NCI-H1092 (cell line): ENCODE measurements at places on chromosomes 1 and 21.

GRCh38 chr1:117180147-117180967, 30.4 kb downstream of the VTCN1 start:
- no peak for DNase-seq

DNA sequence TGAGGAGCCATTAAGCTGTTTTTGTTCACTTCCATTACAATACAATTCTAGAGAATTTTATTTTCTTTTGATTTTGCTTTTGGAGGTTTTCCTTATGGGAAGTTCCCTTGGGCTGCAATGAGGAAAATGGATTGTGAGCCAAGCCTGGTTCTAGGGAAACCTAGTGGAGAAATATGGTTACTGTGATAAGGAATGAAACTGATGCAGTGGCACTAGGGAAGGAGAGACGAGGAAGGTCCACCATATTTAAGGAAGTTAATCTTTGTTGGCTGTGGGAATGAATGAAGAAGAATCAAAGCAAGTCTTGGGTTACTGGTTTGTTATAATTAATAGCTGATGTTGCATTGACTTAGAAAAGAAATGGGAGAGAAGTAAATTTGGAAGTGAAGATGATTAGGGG, 28.4 kb downstream of the CHML start:
- no peak for DNase-seq

GRCh38 chr1:35279555-35279904, 11.0 kb downstream of the ZMYM4 start:
- DNase-seq, result no peak

- peak; percentile 72 for DNase-seq
These were observed 338.2 kb downstream of the ASTN1 start for GRCh38 chr1:176826265-176826664.

DNA sequence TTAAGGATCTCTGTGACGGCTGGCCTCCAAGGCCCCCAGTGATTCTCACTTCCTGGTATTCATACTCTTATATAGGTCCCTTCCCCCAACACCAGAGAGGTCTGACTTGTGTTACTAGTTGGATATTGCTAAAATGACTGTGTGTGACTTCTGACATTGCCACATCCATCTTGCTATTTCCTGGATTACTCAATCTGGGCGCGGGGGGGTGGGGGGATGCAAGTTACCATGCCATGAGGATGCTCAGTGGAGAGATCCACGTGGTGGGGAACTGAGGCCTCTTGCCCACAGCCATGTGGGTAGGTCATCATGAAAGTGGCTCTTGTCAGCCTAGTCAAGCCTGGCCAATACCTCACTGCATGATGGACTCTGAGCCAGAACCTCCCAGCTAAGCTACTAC, 117.0 kb downstream of the UBE2U start:
- no peak for DNase-seq

DNA sequence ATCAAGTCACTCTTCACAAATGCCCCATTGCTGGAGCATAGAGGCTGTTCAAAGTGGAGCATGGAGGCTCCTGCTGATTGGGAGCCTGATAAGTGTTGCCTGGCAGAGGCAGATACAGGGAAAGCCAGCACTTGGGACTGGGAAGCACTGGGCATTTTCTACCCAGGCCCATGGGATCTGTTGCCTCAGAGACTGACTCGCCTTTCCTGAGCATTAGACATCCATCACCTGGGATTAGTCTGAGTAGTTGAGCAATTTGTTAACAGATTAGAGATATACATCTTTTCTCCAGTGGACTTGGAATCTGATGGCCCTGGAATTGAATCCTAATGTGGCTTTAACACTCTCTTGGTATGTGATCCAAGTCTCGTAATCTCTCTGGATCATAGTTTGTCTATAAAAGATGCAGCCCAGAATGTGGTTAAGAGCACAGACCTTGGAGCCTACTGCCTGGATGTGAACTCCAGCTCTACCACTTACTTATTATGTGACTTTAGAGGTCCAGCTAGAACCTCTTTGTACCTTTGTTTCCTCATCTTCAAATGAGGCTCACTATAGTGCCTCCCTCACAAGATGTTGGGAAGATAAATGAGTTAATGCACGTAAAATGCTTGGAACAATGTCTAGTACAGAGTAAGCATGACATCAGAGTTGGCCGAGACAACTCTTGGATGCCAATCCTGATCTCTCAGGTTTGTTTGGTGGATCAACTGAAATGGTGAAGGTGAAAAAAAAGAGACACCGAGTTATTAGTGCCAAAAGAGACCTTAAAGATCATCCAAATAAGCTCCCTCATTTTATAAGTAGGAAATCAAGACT, 38.3 kb upstream of the NRDC start:
- no peak for DNase-seq

GRCh38 chr1:186994897-186995296, 166.1 kb downstream of the PLA2G4A start:
- DNase-seq, result no peak

GRCh38 chr1:200178340-200178739, 150.8 kb downstream of the NR5A2 start:
- DNase-seq, result no peak

- DNase-seq, result no peak
These were observed 23.9 kb upstream of the PTAFR start for GRCh38 chr1:28200234-28200873.

GRCh38 chr1:149997585-149998262, 12.8 kb downstream of the OTUD7B start:
- DNase-seq, result no peak

GRCh38 chr1:235907187-235907896, 40.6 kb upstream of the LYST start:
- no peak for DNase-seq

DNA sequence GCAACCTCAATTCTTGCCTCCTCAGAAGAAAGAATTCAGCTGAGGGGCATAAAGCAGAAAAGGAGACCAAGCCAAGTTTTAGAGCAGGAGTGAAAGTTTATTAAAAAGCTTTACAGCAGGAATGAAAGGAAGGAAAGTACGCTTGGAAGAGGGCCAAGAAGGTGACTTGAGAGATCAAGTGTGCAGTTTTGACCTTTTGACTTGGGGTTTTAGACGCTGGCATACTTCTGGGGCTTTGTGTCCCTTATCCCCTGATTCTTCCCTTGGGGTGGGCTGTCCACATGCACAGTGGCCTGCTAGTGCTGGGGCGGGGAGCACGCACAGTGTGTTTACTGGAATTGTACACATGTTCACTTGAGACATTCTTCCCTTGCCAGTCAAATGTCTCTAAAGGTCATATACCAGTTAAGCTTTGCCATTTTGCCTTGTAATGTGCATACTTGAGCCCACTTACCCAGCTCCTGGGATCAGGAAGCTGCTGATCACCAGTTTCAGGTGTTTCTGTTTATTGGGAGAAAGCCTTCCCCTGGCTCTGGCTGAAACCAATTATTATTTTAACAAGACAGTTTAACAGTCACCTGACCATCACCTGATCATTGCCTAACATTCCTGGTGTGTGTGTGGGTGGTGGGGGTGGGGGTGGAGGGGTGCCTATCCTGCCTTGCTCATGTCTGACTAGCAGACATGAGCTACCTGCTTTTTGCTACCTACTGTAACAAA, 36.2 kb downstream of the UTP25 start:
- DNase-seq, result no peak

DNA sequence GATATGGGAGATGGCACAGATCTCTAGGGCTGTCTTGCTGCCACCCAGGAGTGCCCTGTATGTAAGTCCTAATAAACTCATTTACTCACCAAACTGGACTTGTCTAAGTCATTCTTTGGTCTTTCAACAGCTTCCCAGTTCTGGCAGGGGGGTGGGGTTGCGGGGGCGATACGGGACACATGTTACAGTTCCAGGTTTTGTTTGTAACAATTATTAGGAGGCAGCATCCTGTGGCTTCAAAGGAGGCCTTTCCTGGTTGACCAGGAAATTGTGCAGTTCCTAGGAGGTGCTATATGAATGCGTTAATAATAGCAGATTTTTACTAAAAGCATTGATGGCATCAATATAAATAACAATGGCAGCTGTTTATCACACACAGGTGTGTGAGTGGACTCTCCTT, 42.7 kb upstream of the TRIM45 start:
- no peak for DNase-seq

DNA sequence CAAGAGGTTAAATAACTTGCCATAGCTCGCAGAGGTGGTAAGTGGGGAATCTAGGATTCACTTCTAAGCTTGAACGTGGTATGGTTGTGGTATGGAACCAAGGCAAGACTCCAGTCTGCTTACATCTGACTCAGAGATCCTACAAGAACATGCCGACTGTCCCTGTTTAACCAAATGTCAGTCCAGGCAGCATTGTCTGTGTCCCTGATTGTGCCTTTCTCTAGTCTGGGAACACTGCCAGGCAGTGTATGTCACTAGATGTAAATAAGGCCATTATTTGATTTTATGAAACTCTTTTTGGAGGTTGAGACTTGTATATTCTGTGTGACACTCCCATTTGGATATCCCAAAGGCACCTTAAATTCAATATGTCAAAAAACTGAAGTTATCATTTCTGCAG, 96.0 kb downstream of the NOS1AP start:
- DNase-seq, result peak; percentile 13

DNA sequence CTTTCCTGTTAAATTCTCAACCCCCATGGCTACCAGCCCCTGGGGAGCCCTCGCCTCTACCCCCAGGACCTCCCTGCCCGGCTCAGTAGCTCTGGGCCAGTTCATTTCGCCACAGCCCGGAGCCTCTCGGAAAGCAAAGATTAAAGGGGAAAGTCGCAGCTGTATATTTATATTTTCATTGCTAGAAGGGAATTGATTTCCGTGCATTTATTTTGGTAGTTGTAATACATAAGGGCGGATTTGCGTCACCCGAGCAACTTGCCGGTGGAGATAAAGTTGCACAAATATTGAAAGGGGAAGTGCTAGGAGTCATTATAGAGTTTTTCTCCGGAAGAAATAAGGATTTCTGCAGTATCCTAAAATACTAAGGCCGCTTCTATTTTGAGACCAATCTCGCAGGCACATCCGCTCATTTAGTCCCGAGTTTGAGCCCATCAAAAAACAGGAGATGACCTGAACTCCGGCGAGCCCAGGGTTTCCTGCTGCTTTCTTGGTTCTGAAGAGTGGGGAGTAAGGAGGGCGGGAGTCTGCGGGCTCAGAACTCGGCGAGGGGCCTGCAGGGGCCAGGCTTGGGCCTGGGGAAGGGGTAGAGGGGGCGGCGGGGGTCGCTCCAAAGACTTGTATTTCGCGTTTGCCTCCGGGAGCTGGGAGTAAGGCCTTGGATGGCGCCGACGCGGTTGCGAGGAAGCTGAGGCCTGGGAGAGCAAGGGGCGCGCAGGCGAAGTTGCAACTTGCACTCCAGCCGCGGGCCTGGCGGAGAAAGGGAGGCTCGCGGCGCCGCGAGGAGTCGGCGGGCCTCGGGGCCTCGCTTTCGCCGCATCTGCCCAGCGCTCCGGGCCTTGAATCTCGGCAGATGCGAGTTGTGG, 2.5 kb upstream of the HLX start:
- DNase-seq, result no peak

GRCh38 chr21:45019076-45019886, 55.1 kb upstream of the ADARB1 start:
- no peak for DNase-seq

DNA sequence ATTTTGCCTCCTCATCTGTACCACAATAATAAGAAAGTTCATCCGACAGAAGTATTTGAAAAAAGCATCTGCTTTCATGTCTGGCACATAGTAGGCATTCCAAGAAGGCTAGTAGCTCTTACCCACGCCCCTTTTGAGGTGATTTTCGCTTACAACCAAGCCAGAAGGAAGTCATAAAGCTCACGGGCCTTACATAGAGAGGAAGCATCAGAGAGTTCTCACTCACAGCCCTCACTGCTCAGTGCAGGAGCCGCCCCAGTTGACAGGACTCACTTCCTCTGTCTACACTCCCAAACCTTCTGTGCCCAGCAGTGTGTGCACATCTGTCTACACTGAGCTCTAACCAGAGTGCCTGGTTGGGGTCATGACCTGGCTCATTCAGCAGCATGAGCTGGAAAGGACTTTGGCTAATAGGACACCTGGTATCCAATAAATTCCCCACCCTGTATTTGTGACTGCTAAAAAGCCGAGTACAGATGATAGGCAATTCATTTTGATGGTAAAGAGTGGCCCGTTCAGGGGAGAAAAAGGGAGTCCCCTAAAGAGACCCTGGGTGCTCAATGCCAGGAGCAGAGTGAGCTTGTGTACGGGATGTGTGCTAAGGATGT, 36.8 kb upstream of the DUSP10 start:
- no peak for DNase-seq

DNA sequence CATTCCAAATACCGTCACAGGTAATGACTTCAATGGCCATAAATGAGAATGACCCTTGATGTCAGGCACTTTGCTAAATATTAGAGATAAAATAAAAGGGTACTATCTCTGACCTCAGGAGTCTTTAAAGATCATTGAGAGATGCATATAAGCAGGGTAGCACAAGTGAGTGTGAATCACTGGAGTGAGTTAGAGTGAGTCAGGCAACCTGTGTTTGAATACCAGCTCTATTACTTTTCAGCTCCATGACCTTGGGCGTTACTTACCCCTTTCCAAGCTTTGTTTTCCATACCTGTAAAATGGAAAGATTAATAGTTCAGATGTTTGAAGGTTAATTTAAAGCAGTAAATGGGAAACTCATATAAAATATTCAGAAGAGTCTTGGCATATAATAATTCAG, 1058.0 kb upstream of the ADGRL4 start:
- no peak for DNase-seq

GRCh38 chr1:48966583-48966982, 189.9 kb upstream of the BEND5 start:
- DNase-seq, result no peak

GRCh38 chr1:64733581-64734286, 11.1 kb upstream of the RAVER2 start:
- DNase-seq, result no peak

DNA sequence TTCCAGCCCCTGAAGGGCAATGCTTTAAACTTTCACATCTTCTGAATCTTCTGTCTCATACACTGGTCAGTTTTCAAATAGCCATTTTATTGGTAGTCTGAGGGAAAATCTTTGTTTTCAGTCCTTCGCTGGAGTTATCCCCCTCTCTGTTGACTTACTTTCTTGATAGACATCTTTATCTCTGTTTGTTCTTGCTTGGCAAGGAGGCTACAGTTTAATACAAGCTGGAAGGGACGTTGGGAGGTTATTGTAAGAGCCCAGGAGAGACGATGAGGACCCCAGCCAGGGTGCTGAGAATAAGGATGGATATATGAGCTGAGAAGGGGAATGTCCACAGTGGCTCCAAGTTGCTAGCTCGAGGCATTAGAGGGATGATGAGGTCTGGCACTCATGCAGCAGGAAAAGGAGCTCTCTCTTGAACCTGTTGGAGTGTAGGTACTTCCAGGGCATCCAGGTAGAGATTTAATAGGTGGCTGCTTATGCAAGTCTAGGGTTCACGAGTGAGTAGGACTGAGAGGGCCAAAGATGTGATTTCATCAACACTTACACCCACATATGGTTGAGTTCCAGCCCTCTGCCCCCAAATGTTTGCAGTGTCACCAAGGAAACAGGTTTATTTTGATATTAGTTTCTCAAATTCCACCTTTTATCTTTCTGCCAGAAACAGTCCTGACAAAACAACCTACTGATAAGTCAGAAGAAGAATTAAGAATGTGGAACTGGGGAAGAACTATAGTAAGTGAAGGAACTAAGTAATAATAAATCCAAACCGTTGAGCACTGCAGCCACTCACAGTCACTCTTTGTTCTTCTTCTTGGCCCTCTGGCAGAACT, 237.3 kb upstream of the PROX1 start:
- DNase-seq, result no peak

GRCh38 chr1:212236664-212237220, 48.5 kb upstream of the PPP2R5A start:
- DNase-seq, result no peak

GRCh38 chr1:185467122-185467521, 150.1 kb upstream of the IVNS1ABP start:
- DNase-seq, result no peak

- DNase-seq, result no peak
These were observed 36.3 kb downstream of the TMEM51 start for GRCh38 chr1:15189692-15190370.

- DNase-seq, result peak; percentile 9
These were observed 17.5 kb upstream of the ALPL start for GRCh38 chr1:21491488-21492355.
